ENCODE measurements at places on chromosomes 16 and 17.

- DNase-seq: no peak
Observed at GRCh38 chr17:64406321-64407200, 15.9 kb upstream of the PECAM1 start.

- DNase-seq: no peak
Observed at GRCh38 chr17:58702045-58702476, 9.7 kb downstream of the RAD51C start.

GRCh38 chr16:77383606-77384187, 51.1 kb downstream of the ADAMTS18 start:
- DNase-seq: no peak

- DNase-seq: no peak
Observed at GRCh38 chr17:15464231-15464985, 3.0 kb downstream of the CDRT4 start.

DNA sequence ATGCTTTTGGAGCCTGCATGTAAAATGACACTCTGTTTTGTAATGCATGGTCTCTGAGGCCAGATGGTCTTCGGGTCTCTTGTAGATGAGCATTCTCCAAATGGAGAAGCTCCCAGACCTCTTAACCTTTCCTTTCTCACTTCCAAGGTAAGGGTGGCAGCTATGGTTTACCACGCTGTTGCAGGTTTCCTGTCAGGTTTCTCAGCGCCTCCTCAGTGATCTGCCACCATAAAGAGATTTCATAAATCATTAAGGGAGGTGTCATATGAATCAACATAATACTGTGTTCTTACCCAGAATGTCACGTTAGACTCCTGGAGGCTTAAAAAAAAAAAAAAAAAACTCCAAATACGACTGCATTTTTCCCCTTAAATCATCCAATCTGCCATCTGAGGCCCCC, 787.4 kb upstream of the EEF2KMT start:
- no peak for DNase-seq

DNA sequence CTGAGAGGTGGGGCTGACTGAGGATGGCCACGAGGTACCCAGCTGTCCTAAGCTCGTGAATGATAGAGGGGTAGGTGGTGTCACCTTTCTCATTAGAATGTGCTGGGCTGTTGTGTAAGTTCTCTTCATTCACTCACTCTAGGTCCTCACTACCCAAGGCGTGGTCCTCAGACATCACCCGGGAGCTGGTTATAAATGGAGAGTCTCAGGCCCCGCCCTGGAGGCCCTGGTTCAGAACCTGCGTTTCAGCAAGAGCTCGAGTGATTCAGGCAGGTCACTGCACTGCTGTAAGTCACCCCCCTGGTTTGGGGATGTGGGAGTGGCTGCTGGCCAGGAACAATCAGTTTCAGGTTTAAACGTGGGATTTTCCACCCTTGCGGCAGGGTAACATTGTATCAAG, 139.8 kb downstream of the FOXL1 start:
- DNase-seq: peak; percentile 52

- DNase-seq: peak; percentile 35
Observed at GRCh38 chr16:56281249-56281805, 90.0 kb downstream of the GNAO1 start.

DNA sequence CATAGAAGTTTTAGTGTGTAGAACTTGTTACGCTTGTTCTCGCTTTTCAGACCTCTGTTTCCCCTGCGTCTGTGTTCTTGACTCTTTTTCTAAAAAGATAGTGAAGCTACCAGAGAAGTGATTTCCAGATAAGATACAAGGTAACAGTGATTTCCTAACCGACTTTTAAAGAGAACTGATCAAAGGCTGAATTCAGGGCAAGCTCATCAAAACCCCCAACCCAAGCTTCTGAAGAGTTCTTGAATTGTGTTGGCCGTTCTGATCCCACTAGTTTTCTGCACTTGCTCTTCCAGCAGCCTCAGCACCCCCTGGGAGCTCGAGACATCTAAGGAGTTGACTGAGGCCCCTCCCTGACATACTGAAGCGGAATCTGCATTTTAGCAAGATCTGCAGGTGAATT, 12.7 kb upstream of the NSMCE1 start:
- DNase-seq: no peak

DNA sequence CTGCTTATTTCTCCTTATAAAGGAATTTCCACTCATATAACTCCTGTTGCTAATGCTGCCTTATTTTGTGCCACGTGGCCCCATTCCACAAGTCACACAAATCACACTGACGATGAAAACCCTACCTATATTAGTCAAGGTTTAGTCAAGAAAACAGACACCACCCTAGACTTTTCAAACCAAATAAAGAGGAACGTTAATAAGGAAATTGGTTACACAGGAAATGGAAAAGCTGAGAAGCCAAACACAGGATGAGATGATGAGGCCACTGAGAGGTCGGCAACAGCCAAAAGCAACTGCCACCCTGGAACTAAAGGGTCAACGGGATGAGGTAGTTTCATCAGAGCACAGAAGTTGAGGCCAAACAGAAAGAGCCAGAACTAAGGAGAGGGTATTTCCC, 47.3 kb upstream of the ALOX12 start:
- DNase-seq: no peak

GRCh38 chr17:33292201-33292980, 704 bp downstream of the ASIC2 start:
- peak; percentile 6 for DNase-seq

GRCh38 chr16:13390093-13390985, 488.9 kb downstream of the SHISA9 start:
- DNase-seq: no peak

DNA sequence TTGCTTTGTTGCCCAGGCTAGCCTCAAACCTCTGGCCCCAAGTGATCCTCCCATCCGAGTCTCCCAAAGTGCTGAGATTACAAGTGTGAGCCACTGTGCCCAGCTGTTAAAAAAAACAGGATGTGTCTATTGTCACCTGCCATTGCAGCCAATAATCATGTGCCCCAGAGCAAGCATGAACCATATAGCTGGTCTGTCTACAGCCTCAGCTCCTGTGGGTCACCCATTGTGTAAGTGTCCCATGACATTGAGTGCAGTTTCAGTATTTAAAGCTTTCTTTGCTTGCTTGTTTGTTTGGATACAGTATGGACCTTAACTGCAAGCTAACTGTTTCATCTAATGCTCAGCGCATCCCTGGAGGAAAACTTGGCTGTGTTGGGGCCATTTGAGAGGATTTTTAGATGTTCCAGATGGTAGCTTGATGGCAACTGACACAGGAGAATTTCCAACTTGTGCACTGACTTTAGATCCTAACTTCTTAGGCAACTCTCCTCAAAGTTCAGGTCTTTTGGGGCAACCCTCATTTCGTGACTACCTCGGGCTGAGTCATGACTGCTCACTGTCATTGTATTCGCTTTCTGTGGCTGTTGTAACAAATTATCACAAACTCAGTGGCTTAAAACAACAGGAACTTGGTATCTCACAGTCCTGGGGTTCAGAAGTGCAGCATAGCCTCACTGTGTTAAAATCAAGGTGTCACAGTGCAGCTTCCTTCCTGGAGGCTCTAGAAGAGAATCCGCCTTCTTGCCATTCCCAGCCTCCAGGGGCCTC, 30.3 kb upstream of the ADORA2B start:
- no peak for DNase-seq

GRCh38 chr16:20122011-20122410, 48.3 kb upstream of the GPR139 start:
- DNase-seq: no peak

- peak; percentile 74 for DNase-seq
Observed at GRCh38 chr16:80466024-80466987, 74.5 kb upstream of the DYNLRB2 start.

GRCh38 chr16:14586637-14587305, 43.3 kb downstream of the PARN start:
- no peak for DNase-seq

DNA sequence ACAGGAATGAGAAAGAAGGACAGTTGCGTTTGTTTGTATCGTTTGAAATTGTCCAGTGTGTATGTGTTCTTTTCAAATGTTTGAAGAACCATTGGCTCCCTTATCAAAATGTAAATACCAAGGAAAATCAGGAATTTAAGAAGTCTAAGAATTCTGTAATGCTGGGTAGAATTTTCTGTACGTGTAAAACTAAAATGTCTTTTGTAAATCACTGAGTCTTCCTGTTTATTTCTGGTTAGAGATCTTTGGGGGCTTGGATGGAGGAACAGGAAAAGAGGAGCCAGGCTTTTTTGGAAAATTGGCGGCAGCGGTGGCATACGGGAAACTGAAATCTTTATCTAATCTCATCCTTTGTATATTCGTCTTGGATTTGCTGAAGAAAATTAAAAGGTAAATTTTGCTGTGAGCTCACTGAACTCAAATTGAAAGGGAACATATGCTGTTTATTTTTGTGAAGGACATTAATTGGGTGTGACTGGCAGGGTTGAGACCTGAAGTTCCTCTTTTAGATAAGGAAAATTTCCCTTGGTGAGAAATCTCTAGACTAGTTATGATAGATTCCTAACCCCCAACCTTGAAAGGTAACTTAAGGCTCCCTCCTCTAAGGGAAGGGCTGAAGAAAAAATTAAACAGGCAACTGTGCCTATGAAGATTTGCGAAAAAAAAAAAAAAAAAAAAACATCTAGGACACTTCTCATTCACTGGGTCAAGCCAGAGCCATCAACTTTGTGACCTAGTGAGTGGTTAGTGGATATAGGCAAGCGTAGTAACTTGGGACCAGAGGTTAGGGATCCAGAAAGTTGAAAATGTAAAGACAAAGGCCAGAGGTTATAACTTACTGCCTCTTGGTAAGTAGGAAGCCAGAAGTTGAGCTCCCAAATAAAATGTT, 10.8 kb downstream of the TAT start:
- DNase-seq: no peak

GRCh38 chr17:8109661-8110455, 8.5 kb downstream of the ALOXE3 start:
- peak; percentile 55 for DNase-seq

GRCh38 chr17:82031303-82031884, at the start of gene RAC3:
Gene RAC3, plus strand, starts transcription at chr17:82031678. Its CDS starts 84 bp downstream, at chr17:82031762.
- DNase-seq: no peak

DNA sequence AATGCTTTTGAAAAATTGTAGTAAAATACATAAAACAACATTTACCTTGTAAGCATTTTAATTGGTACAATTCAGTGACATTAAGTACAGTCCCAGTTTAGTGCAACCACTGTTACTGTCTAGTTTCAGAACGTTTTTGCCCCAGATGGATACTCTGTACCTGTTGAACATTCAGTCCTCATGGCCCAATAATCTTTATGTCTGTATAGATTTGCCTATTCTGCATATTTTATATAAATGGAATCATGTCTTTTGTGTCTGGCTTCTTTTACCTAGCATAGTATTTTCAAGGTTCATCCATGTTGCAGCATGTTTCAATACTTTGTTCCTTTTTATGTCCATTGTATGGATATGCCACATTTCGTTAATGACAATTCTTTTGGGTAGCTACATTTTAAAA, 37.2 kb downstream of the TENT4B start:
- no peak for DNase-seq

- peak; percentile 20 for DNase-seq
Observed at GRCh38 chr17:83195330-83196023, 116.1 kb downstream of the METRNL start.

DNA sequence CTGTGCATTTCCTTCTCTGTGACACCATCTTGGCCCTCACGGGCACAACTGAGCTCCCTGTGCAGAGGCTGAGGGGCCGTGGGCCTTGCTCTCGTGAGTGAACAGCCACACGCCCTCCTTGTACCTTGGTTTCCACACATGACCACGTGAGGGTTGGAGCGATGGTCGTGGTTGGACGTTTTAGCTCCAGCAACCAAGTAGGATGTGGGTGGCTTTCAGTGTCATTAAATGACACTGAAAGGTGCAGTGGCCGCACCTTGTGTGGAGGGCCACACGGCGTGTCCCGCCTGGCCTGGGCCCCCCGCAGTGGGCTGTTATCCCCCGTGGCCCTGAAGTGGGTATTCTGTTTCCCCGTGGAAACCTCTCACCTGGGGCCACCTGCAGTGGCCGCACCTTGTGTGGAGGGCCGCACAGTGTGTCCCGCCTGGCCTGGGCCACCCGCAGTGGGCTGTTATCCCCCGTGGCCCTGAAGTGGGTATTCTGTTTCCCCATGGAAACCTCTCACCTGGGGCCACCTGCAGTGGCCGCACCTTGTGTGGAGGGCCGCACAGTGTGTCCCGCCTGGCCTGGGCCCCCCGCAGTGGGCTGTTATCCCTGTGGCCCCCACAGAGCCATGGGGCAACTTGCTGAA, 28.2 kb downstream of the ACSF3 start:
- no peak for DNase-seq

- DNase-seq: no peak
Observed at GRCh38 chr17:56023851-56024250, 129.4 kb upstream of the ANKFN1 start.

- no peak for DNase-seq
Observed at GRCh38 chr17:79799174-79799537, 2.3 kb upstream of the CBX8 start.

- no peak for DNase-seq
Observed at GRCh38 chr17:82940226-82941020, 100.6 kb upstream of the ZNF750 start.

GRCh38 chr17:8073627-8074484, 13.7 kb downstream of the ALOX12B start:
- peak; percentile 66 for DNase-seq

DNA sequence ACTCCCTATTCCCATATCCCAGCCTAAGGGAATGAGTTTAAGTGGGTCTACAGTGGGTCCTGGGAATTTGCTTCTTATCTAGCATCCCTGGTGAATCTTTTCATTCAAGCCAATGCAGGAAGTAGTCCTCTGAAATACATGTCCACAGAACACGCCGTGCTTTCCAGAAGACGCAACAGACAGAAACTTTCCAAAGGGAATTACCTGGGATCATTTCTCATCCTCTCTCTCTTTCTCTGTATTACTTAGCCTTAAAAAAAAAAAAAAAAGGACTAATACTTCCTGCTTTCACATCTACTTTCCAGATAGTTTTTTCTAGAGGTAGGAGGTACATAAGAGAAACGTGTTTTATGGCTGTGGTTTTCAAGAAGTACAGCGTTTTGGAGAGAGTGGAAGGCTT, 499.0 kb downstream of the MAF start:
- DNase-seq: no peak

DNA sequence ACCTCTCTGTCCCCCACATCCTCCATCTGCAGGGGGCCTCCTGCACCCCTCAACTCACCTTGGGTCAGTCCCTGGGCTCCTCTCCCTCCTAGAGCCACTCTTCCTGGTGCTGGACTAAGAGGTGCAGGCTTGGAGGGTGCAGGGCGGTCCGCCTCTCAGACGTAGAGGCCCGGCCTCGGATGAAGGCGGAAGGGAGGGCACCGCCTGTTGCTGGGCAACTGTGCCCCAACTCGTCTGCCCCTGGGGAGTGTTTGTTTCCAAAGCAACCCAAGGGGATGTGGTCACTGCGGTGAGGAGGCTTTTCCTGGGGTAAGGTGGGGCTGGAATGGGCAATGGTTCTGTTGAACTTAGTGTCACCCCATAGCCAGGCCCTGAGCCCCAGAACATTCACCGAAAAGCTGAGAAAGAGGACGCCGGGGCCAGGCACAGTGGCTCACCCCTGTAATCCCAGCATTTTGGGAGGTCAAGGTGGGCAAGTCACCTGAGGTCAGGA, at the start of gene C16orf54:
Gene C16orf54, minus strand, starts transcription at position 138 of the 493 bp plus-strand sequence. CDS start 1,039 bp downstream, outside the sequence.
- no peak for DNase-seq

GRCh38 chr16:84277244-84277823, 17.3 kb upstream of the WFDC1 start:
- DNase-seq: peak; percentile 44
